ENCODE measurements at places on chromosomes 4 and X.

DNA sequence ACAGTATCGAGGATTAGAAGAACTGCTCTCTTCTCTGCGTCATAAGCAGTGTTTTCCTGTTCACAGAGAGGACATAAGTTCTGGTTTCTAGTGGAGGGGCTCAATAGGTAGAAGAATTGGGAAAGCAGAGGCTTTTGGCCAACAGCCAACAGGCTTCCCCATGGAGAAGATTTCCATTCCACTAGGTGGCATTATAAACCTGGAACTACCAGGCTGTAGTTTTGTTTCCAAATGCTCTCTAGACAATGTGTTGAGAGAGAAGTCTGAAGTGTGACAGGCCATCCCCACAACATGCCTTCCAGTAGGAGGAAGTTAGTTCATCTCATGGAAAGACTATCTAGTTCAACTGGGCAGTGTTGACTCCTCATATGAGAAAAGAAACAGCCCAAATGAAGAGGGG lies 63.8 kb upstream of the ANXA10 start:
- DNase-seq: no peak

DNA sequence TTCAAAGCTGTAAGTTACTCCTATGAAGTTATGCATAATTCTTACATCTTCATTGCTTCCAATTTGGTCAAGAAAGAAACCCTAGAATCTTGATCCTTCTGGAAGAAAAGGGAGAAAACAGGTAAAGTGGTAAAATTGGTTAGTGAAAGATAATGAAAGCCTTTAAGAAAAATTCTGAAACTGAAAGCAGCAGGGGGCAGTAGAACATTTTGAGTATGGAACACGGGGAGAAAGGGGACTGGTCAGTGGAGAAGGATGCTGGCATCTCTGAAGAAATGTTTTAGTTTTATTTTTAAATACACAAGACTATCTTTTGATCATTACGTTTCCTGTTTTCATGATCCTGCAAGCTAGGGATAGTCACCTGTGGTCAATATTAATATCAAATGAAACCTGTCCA lies 54.3 kb downstream of the SLIT2 start:
- DNase-seq: no peak

GRCh38 chr4:150264595-150265161 lies 186.4 kb downstream of the DCLK2 start:
- no peak for DNase-seq

- no peak for DNase-seq
These were observed 459.7 kb downstream of the MID1IP1 start for GRCh38 chrX:39260965-39261364.

DNA sequence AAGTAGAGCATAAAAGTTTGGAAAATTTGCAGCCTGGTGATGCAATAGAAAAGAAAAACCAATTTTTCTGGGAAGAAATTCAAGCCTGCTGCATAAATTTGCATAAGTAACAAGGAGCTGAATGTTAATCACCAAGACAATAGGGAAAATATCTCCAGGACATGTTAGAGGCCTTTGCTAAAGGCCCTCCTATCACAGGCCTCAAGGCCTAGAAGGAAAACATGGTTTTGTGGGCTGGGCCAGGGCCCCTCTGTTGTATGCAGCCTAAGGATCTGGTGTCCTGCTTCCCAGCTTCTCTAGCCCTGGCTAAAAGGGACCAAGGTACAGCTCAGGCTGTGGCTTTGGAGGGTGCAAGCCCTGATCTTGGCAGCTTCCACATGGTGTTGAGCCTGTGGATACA lies 6.2 kb upstream of the RTL3 start:
- DNase-seq: no peak

- no peak for DNase-seq
These were observed 54.4 kb downstream of the MCUB start for GRCh38 chr4:109614466-109614865.

- no peak for DNase-seq
These were observed 292.4 kb downstream of the SLC7A11 start for GRCh38 chr4:137949746-137950145.

- no peak for DNase-seq
These were observed 171.4 kb downstream of the MSL3 start for GRCh38 chrX:11929476-11929875.

GRCh38 chr4:139873111-139873860 lies 207.7 kb downstream of the MGST2 start:
- no peak for DNase-seq

DNA sequence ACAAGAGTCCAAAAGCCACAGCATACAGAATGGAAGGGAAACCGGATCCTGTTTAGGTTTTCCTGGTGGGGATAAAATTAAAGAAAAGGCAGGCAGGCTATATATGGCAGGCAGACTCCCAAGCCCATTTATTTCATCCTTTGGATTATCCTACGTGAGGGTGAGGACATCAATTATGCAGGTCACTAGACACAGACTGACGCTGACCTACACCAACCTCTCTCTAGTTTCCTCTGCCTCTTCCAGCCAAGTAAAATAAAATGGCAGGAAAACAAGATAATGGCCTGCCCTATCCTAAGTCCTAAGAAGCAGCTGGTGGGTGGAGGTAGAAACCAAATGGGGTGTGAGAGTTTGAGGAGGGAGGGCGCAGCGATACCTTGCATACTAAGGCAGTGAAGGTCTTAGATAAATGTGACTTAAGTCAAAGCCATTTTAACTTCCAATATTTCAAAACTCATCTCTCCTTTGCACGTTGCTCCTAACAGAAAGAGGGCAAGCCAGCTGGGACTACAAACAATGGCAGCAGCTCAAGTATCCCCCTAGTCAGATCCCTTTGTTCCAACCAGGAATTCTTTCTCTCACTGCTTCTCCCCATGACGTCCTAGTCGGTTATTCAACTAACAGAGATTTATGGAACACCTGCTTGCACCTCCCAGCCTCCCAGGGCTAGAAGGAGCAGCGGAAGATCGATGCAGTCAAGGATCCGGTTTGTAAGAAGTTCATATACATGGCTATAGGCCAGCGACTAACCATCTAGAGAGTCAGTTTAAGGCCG lies 72.8 kb downstream of the IRF2 start:
- no peak for DNase-seq

- no peak for DNase-seq
These were observed 78.7 kb downstream of the GALNT7 start for GRCh38 chr4:173247321-173247720.

DNA sequence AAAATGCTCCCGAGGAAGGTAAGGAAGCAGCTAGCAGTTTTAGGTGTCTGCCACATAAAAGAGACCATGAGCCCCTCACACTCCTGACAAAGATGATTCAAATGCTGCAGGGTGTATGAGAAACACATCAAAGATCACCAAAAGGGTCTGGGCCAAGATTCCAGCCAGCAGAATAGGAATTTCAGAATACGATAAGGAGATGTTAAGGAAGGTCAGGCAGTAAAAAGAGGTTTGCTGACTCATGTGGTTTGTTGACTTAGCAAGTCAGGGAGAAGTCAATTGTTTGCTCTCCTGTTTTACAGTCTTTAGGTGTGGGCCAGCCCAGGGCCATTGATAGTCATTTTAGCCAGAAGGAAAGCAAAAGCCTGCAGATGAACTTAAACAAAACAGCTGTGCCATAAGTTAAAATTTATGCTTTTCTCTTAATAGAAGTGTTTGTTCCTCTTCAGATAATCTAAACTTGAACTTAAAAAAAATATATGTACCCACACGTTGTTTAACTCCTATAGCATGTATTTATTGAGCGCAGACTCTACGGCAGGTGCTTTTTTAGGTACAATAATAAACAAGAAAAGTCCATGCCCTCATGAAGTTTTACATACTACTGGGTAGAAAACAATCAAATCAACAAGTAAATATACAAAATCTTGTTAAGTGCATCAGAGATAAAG lies 115.6 kb downstream of the CAMK2D start:
- DNase-seq: no peak

- DNase-seq: no peak
These were observed 56.7 kb downstream of the SPINK2 start for GRCh38 chr4:56764775-56765174.

- DNase-seq: no peak
These were observed 2.4 kb downstream of the ALB start for GRCh38 chr4:73406548-73406875.

DNA sequence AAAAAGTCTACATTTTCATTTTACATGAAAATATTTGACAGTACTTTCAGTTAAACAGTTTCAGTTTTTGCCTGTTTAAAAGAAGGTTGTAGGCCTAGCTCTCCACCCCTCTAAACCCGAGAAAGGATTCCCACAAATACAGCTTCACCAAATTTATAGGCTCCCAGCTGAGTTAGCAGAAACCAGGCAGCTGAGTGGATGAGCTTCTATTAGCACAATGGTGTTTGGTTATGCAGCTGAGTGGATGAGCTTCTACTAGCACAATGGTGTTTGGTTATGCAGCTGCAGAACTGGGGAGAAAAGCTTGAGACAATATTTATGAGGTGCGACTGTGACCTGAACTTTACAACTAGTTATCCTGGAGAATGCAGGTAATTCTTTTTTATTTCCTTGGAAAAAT lies 36.6 kb upstream of the PAQR3 start:
- DNase-seq: no peak

DNA sequence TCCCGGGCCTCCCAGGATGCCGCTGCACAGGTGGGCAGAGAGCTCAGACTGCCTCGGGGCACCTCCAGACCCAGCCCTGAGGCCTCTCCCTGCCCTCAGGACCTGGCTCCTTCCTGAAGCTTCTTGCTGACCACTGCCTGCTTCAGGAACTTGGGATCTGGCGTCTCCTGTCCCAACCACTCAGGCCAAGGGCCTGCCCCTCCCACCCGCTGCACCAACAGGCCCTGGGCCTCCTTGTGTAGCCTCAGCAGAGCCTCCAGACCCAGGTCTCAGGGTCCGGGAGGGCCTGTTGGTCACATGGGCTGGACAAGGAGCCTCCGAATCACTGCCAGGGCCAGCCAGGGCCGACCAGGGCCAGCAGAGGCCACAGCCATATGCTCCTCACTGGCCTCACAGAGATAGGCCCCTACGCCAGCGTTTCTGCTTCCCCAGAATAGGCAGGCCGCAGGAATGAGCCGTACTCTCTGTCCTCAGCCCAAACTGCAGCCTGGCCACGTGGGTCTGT lies 2.8 kb downstream of the MXD4 start:
- peak; percentile 1 for DNase-seq

DNA sequence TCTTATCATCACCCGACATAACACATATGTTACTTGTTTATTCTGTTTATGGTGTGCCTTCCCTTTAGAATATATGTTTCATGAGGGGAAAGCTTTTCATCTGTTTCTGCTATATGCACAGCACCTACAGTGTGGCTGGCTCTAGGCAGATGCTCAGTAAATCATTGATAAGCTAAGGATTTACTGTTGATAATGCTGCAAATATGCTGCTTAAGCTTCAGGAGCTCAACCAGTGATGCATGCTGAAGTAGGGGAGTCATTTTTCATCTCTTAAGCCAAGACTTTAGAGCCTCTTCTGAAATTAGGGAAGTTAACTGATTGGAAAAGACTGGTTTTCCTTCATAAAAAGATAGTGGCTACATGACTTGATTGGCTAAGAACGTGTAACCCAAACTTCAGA lies 16.4 kb downstream of the FAT4 start:
- no peak for DNase-seq

DNA sequence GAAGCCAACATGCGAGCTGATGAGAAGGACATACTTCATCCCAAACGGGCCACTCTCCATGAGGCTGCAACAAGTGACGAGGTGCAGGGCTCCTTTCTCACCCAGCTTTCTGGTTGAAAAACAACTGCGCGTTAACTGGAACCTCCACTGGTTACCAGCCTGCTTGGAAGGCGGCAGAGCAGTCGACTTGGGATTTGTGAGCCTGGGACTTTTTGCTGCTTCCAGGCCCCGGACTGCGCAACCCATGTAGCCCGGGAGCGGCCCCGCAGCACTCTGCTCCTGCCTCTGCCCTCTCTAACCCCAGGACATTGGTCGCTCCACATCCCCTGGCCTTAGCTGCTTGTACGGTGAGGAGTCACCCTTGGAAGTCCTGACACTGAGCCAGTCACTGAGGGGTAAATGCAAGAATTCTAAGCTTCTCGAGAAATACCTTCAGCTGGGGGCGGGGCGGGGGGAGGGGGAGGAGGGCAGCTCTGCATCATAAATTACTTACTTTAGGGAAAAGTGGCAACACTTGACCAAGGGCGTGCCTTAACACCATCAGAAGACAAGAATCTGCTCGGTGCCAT lies 72.7 kb downstream of the MTMR1 start:
- no peak for DNase-seq

DNA sequence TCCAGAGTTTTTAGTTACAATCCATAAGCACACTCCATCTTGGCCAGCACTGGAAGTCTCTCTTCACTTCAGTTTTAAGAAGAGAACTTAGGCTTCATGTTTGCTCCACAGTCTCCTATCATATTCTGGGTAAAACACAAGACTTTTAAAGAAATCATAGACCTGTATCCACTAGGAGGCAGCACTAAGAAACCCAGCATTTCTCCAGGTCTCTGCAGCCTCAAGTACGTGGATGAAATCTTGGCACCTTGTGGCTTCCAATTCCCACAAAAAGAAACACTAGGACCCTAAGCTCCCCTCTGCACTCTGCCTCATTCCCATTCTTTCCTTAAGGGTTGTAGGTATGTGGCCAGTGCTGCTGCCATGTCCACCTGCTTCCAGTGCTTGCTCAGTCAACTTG lies 367.3 kb upstream of the CASK start:
- DNase-seq: no peak

GRCh38 chrX:38654302-38654701 lies 93.0 kb downstream of the TSPAN7 start:
- no peak for DNase-seq

DNA sequence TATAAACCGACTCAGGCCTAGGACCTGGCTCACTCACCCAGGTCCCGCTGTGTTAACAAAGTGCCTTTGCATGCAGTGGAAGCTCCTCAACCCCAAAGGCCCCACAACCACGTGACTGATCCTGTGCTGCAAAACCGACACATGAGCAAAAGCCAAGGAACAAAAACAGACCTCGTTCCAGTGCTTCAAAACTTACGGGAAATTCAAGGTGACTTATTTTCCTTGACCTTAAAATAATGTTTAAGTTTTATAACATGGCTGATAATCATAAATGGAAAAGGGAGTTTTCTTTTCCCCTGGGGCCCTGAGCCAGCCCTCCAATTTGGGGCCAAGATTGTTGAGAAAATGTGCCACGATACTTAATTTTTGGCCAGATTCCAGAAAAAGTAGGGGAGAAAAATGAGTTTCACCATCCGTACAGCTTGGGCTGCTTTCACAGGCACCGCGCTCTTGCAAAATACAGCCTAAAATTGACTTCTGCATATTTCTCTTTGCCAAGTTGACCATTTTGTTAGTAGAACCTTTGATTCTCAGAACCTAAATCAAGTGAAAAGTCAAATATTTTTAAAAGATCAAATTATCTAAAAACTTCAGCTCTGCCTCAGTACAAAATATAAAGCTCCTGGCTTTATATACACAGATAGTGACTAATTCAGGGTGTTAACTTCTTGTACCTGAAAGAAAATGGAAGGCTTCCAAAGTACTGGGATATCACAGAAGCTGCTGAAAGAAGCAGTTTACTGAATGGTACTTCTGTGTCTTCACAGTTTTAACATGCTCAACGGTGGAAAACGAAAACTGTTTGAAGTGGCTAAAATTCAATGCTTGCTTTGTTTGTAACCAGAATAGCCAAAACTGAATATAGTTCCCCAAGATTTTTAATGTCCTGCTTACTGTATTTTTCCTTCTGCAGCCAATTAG lies 93.8 kb downstream of the APBB2 start:
- DNase-seq: no peak

GRCh38 chrX:136214551-136214950 lies 36.6 kb downstream of the MAP7D3 start:
- DNase-seq: no peak

Measured in stimulated activated CD4-positive, alpha-beta T cell treated with anti-CD3 and anti-CD28 coated beads, Interleukin-4, amount 100 ng/mL, for 1 hour (primary cell).